HAP-1 (cell line): ENCODE measurements at places on chromosomes 6 and 20.

DNA sequence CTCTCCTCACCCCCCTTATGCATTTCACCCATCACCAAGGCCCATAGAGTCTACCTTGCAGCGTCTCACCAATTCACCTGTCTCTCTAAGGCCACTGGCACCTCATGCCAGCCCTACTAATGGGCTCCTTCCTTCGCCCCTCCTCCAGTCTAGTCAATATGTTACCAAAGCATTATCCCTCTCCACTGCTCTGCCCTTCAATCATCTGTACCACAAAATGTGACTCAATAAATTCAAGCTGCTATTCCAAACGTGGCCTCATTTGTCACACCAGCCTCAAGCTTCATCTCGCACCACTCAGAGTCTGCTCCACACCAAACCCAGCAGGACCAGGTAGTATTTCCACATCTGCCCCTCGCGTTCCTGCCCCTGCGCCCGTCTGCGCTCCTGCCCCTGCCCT is 21.8 kb upstream of the RPS6KA2 start:
- DNase-seq: no peak

DNA sequence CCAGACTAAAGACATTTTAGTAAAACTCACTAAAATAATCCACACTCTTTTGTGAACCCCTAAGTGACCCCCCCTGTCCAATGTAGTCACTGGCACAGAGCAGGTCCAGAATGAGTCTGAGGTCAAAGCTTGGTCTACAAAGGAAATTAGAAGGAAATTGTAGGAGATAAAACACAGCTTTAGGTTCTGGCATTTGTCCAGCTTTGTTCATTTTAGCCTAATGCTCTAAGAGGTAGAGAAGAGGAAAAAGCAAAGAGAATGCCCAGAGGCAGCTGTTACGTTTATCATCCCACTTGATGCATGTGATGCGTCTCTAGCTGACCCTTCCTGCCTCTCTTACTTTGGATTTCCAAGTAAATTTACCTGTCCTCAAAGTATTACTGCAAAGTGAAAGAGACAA is 62.5 kb downstream of the CNKSR3 start:
- DNase-seq: no peak

- no peak for DNase-seq
These were observed 192.6 kb upstream of the SALL4 start for GRCh38 chr20:51994751-51995417.

DNA sequence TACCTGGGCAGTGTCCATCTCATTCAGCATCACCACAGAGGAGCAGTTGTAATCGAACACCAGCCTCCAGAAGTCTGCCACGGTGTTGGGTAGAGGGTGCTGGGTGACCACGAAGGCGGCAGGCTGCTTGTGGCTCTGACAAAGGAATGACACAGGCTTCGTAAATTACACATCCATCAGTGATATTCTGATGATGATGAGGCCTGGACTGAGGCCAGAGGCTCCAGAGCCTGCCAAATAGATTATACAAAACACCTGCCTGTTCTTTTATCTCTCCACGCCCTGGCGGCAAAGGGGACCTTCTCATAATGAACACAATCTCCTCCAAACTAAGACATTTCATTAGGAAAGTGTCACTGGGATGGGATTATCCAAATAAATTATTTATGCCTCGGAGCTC is 480.2 kb upstream of the CHD6 start:
- no peak for DNase-seq

- no peak for DNase-seq
These were observed 184.9 kb downstream of the GPX5 start for GRCh38 chr6:28710466-28711191.

GRCh38 chr6:156866220-156867015 is 89.2 kb downstream of the ARID1B start:
- no peak for DNase-seq

DNA sequence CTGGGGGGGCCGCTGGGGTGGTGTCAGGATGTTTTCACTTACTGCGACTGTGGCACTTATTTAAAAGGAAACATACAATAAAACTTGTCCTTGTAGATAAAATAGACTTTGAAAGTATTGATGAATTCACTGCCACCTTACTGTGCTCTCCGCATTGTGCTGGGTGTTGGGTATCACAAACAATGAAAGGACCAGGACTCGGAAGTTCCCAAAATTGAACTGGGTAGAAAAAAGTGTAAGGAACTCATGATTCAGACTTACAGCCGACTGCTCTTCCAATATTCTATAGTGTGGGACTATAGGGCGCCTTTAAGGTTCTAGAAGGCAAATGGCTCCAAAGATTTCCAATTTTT is 32.1 kb upstream of the ID4 start:
- no peak for DNase-seq

DNA sequence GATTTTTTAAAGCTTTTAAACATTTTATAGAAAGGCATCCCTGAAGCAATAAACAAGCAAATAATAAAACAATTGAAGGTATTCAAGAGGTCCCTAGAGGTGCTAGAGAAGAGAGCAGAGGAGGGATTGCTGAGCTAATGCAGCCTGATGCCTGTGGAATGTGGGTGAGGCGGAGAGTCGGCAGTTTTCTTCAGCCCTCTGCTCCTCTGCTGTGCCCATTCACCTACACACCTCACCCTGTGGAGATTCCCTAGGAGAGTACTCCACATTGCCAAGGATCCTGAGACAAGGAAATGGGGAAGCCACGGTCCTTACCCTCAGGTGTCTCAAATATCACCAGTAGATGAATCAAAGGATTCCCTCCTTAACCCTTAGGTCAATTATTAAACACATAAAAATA is 199.8 kb upstream of the POU3F2 start:
- no peak for DNase-seq

DNA sequence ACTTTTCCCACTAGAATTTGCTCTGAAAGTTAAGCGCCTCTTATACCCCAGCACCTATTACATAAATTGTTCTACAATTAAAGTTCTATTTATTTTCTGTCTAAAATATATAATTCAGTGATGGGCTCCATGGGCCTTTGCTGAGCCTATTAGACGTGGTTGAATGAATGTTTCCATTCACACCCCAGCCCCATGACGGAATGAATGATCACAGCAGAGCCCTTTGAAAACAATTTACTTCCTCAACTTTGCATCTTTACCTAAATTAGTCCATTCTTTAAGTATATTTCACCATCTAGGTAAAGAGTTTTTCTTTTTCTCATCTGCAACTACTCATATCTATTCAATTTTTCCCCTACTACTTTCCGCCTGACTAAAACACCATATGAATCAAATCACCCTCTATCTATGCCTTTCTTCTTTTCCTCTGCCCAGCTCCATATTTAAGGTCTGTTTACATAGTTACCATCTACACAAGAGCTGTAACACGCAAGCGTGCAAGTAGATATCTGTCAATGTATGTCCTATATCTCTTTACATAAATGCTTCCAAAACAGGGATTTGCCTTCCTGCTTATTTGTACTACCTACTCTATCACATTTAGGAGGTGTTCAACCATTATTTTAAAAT is 69.7 kb downstream of the ECT2L start:
- DNase-seq: no peak

DNA sequence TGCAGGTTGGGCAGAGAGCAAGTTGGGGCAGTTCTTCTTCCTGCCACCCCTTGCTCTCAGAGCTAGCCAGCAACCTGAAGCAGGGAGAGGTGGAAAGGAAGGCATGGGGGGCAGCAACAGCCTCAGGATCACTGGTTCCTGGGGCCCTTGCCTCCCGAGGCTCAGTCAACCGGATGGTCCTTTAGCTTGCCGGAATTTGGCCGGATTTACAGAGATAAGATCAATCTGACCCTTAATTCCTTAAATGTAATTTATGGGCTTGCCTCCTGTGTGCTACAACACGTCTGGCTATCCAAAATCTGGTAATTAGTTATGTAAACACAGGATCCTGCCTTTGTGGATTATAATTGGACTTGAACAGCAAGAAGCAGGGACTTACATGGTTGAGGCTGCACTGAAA is 19.5 kb upstream of the TCP11 start:
- no peak for DNase-seq

DNA sequence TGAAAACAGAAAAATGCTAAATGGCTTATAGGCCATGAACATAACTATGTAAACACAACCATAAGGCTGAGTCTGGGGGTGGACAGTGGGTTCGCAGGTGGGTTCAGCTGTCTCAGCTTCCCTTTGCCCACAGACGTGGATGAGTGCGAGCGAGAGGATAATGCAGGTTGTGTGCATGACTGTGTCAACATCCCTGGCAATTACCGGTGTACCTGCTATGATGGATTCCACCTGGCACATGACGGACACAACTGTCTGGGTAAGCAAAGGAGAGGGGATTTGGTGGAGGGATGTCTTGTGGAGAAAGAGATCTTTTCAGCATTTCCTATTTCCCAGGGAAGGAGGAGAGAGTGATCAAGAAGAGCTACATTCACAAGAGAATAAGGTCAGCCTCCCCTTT is 14.7 kb downstream of the SCUBE3 start:
- no peak for DNase-seq

GRCh38 chr6:13177664-13178063 is 150.7 kb downstream of the TBC1D7 start:
- DNase-seq: no peak

- no peak for DNase-seq
These were observed 146.0 kb upstream of the PTPRK start for GRCh38 chr6:128666405-128666804.

GRCh38 chr20:14193885-14194284 is 143.5 kb downstream of the FLRT3 start:
- DNase-seq: no peak

GRCh38 chr20:38962928-38963401 is 821 bp downstream of the DHX35 start:
- DNase-seq: no peak

DNA sequence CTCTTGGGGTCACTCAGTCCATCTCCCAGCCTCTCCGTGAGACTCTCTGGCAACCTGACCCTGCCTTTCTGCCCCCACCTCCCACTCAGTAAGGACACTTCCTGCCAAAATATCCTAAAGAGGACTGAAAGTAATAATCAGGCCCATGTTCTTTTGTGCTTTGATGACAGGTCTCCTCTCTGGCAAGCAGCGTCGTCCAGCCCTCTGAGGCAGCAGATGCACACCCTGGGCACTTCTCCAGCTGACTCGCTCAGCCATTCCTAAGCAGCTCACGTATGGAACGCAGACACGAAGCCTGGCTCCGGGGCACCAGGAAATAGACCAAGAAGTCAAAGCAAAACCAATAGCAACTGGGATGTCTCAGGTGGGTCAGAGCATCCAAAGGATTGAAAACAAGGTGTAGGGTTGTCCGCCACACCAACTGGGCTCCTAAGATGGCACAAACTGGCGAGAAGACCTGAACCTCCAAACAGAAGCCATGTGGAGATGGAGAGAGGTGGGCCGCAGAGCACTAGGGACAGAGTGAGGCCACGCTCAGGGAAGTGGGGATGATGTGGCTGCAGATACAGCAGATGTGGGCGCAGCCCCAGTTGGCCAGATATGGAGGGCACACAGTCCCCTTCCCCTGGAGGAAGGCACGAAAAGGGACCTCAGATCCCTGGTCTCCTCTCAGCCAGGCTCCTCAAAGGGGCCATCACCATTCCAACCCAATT is 99.3 kb downstream of the PRND start:
- DNase-seq: no peak

- DNase-seq: no peak
These were observed 169.0 kb downstream of the SMOC2 start for GRCh38 chr6:168609914-168610490.

GRCh38 chr20:51532577-51533191 is 9.8 kb downstream of the NFATC2 start:
- DNase-seq: no peak
